ENCODE measurements at places on chromosomes 6 and 20.

DNA sequence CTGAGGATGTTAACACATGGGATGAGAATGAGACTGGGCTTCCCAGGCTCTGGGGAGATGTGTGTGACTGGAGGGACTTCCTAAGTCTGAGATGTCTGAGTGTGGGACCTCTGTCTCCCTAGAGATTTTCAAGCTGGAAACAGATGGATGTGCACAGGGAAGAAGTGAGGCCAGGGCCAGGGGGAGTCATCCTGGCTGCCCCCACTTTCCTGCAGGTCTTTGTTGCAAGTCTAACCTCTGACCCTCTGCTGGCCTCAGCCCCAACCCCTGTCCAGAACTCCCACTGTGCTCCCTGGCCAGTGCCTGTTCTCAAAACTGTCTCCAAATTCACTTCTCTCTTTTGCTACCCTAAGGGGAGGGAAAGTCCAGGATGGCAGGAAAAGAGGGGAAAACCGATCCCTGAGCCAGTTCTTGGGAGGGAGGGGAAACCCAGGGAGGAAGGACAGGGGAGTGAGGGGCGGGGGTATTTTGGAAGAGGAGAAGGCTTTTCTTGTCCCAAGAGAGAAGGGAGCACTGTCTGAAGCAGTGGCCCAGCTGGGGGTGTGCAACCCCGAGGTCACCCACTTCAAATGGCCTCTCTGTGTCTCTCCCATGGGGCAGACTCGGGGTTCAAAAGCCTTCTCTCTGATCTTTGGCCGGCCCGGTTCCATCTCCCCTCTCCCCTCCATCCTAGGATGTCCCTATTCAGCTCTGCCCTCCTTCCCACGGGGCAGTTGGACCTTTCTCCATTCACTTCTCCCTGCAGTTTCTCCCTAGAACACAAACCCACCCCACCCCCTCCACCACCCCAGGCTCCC lies 3.1 kb downstream of the PPP1R18 start:
- no peak for DNase-seq

- no peak for DNase-seq
These were observed 354.0 kb upstream of the RGS17 start for GRCh38 chr6:153485072-153485471.

DNA sequence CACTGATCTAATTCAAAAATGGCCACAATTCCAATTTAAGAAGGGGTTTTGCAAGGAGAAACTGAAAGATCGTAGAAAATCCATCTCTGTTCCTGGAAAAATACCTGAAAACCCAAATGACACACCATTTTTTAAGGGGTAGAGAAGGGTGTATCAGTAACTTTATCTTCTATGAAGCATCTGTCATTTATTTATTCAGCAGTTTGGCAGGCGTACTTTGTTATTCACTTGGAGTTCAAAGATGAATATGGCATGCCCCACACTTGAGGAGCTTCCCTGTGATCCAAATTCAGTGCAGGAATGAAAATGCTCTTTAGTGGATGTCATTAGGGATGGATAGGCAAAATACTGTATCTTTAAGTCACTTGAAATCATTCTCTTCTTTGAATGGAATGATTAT lies 7.2 kb downstream of the HINT3 start:
- no peak for DNase-seq

- DNase-seq = no peak
These were observed 520 bp upstream of the RIPOR3 start for GRCh38 chr20:50691573-50692551.

- no peak for DNase-seq
These were observed 11.0 kb downstream of the TRIM10 start for GRCh38 chr6:30149858-30150550.

DNA sequence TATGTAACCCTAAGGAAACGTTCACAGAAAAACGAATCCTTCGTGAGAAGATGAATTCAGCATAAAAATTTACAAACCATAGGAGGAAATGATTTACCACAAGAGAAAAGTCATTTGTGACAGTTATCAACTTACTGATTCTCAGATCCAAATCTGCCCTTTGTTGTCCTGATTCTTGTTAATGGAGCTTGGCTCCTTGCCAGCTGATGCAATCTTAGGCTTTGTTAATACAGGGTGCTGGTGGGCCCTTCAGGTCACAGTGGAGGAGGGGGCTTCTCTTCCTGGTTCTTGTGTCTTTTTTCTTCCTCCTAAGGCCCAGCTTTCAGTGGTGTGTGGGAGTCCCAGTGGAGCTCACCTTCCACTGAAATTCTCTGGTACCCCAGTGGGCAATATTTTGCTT lies 108.4 kb upstream of the MAP3K7 start:
- no peak for DNase-seq

- no peak for DNase-seq
These were observed 245.9 kb upstream of the FOXQ1 start for GRCh38 chr6:1065986-1066385.

DNA sequence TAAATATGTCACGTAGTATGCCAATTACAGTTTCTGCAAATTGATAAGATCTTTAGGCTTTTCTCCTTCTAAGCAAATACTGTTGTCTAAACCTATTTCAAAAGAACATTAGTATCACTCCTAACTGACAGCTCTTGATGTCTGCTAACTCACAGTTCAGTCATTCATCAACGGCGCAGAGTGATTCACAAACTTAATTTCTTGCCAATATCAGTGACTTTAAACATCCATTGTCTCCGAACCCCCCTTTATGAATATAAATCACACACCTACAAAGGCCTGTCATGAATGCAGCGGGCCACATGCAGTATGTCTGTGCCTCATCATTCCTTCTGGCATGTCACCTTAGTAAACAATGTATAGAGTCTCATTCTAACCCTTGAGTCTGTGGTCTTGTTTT lies 420.6 kb downstream of the CDC5L start:
- DNase-seq = no peak
